ENCODE measurements at places on chromosomes 7 and 10.

DNA sequence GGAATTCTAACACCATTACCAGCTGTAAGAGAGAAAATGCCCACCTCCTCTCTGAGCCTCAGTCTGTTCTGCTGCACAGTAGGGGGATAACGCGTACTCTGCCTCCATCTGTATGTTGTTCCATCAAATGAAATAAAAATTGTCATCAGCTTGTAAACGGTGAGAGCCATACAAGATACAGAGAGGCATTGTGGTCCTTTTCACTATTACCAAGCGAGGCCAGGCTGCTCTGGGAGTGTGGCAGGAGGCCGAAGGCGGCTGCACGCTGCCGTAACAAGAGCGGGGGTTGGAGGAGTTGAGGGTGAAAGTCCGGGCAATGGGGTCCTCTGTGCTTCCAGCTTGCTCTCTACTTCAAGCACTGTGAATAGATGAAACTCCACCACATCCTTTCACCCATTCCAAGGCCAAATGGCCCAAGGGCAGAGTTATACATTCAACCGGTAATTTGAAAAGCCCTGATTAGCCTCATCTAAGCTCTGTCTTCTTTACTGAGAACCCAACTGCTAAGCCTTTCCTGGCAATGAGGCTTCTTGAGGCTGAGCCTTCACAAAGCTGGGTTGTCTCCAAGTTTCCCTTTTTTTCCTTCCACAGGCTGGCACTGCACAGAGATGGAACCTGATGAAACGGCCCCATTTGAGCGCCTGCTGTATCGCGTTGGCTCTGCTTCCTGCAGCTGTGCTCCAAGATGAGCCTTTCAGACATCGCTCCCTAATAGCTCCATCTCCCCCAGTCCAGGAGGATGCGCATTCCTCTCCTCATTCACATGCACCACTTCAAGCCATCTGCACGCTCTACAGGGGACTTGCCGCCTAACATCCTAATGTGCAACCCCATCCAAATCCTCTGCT lies 47.2 kb downstream of the PYROXD2 start:
- DNase-seq = no peak

- DNase-seq = no peak
These were observed 27.7 kb upstream of the SOSTDC1 start for GRCh38 chr7:16493266-16493665.

GRCh38 chr10:27258838-27259812 lies 18.5 kb upstream of the ACBD5 start:
- peak; percentile 17 for DNase-seq

GRCh38 chr10:12801214-12802087 lies 200.1 kb downstream of the CCDC3 start:
- no peak for DNase-seq

- no peak for DNase-seq
These were observed 105.1 kb downstream of the GRID1 start for GRCh38 chr10:86261470-86261869.

- DNase-seq = no peak
These were observed 167.5 kb upstream of the PODXL start for GRCh38 chr7:131723926-131724325.

GRCh38 chr7:1951600-1951999 lies 281.1 kb downstream of the MAD1L1 start:
- no peak for DNase-seq

DNA sequence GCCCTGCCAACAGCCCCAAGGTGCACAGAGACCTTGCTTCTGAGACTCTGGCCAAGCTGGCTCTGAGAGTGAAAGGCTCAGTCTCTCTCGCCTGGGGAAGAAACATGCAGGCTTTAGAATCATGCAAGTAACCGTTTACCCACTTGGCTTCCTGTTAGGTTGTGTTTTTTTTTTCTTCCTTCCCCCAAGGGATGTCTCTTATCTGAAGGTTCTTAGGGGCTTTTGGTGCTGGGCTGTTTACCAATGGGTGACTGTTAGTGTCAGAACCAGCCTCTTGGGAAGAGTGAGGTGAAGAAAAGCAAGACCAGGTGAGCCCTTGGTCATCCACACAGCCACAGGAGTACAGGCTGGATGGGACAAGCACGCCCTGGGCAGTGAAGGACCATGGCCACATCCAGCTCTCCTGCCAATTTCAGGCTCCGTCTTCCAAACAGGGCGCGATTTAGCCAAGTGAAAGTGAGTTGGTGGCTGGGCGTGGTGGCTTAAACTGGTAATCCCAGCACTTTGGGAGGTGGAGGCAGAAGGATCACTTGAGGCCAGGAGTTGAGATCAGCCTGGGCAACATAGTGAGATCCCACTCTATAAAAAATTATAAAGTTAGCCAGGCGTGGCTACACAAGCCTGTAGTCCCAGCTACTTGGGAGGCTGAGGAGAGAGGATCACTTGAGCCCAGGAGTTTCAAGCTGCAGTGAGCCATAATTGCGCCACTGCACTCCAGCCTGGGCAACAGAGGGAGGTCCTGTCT lies 76.3 kb upstream of the CUX1 start:
- no peak for DNase-seq

- no peak for DNase-seq
These were observed 5.3 kb downstream of the ZNF273 start for GRCh38 chr7:64908358-64908757.

Data from activated gamma-delta T cell (primary cell).